Gastrocnemius medialis (tissue), 4 donors: ENCODE measurements at places on chromosomes 16 and 17.
A peak's percentile ranks its signal among the peaks of the same experiment; 100 is the strongest.

- no peak overlapping the region for H3K4me3 ChIP-seq
- peak; percentile 84 for DNase-seq
- peak overlapping the region; percentile 93 for H3K27ac ChIP-seq
- H3K36me3 ChIP-seq = no peaks in the 10 kb centered on the region
Observed at GRCh38 chr16:85123891-85124635, 11.8 kb upstream of the CIBAR2 start.

DNA sequence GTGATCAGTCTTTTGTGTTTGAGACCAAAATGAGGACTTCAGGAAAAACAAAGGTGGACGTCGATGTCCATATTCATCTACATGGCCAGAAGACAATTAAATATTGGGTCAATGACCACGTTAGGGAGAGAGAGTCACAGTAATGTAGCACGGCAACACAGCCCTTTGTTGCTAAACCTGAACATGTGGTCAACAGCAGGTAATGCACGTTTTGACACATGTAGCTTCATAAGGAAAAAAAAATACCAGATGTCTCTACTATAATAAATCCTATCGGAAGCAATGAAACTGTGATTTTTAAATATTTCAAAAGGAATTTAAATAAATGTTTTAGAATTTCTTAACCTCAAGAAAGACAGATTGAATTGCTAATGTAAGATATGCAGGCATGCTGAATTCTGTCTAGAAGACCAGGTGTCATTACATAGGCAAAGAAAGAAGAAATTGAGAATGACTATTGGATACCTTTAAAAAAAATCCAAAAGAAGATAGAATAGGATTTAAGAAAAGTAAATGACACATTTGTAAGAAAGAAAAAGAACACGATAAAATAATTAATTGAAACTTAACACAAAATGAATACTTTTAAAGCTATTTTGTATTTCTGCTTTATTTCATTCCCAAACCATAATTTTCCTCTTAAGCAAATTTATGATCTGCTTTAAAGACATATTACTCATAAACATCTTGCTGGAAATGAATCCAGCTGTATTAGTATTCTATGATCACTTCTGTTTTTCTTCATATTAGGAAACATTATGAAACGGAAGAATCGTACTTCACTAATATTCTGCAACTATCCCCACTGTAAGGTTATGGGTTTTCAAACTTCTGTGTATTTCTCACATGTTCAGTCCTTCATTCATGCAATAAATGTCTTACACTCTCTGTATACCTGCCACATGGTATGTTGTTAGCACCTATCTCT, 30.1 kb downstream of the ABCA8 start:
- peaks cover 6% of the 10 kb centered on the region for H3K4me1 ChIP-seq
- DNase-seq = no peak
- H3K36me3 ChIP-seq = no peaks in the 10 kb centered on the region

DNA sequence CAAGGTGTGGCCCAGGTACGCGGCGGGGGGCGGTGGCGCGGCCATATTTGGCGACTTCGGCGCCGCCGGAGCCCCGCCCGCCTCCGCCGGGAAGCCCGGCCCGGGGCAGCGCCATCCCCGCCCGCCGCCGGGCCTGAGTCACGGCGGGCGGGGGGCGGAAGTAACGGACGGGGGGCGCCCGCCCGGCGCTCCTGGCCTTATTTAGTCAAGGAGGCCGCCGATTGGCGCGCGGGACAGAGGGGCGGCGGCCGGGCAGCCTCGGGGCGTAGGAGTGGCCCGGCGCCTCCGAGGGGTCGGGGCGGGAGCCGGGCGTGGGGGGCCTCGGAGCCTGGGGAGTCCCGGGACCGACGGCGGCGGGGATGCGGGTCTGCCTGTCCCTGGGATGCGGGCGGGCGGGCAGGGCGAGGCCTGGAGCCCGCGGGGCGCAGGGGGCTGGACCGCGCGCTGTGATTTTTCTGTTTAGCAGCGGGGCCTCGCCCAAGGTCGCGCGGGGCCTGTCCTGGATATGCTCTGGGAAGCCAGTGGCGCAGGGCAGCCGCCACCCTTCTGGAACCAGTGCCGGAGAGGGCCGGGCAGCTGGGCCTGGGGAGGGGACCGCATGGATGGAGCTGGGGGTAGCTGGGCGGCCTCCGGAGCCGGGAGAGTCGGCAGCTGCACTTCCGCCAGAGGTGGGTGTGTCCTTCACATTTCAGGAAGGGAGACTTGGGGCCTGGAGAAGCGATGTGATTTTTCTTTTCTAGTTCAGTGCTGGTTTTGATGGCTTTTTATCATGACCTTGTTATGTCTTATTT, 2.3 kb upstream of the ACTG1 start:
- peak; percentile 61 for DNase-seq
- no peaks in the 10 kb centered on the region for H3K36me3 ChIP-seq
- peaks cover 4% of the 10 kb centered on the region for H3K27me3 ChIP-seq
- H3K4me1 ChIP-seq = peaks cover 44% of the 10 kb centered on the region

- H3K27ac ChIP-seq = no peak overlapping the region
- no peak for DNase-seq
- no peaks in the 10 kb centered on the region for H3K27me3 ChIP-seq
Observed at GRCh38 chr16:4136229-4136813, 20.1 kb upstream of the ADCY9 start.

DNA sequence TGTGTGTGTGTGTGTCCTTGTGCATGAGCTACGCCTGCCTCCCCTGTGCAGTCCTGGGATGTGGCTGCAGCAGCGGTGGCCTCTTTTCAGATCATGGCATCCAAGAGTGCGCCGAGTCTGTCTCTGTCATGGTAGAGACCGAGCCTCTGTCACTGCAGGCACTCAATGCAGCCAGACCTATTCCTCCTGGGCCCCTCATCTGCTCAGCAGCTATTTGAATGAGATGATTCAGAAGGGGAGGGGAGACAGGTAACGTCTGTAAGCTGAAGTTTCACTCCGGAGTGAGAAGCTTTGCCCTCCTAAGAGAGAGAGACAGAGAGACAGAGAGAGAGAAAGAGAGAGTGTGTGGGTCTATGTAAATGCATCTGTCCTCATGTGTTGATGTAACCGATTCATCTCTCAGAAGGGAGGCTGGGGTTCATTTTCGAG, 22.5 kb downstream of the STAT5A start:
- H3K36me3 ChIP-seq = no peaks in the 10 kb centered on the region
- H3K4me3 ChIP-seq = no peak overlapping the region
- DNase-seq = no peak
- H3K27me3 ChIP-seq = no peaks in the 10 kb centered on the region
- peak overlapping the region; percentile 95 for H3K27ac ChIP-seq

- no peak overlapping the region for H3K4me3 ChIP-seq
- DNase-seq = no peak
- peaks cover 20% of the 10 kb centered on the region for H3K4me1 ChIP-seq
- no peak overlapping the region for H3K27ac ChIP-seq
Observed at GRCh38 chr16:69407702-69408323, 16.6 kb upstream of the CYB5B start.
